ENCODE measurements at places on chromosomes 16 and 17.

- no peak for DNase-seq
These were observed 30.0 kb downstream of the WFDC1 start for GRCh38 chr16:84324434-84325262.

- no peak for DNase-seq
These were observed 7.6 kb downstream of the TBC1D16 start for GRCh38 chr17:80028030-80028429.

DNA sequence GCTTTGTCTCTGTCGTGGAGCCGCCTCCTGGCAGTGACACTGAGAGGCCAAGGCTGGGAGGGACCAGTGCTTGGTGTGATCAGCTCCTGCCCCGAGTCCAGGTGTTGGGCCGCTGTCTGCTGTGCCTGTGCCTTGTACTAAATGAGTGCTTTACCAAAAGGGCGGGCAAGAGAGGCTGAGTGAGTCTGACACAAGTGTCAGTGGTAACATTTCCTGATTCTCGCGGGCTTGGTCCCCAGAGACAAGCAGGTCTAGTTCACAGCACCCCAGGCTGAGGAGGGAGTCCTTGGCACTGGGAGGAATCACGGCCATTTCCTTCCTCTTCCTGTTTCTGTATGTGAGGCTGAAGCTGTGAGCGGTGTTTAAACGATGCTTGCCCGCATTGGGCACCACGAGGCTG lies 30.2 kb downstream of the PLD6 start:
- DNase-seq: peak; percentile 28

- DNase-seq: no peak
These were observed 4.0 kb upstream of the KAT8 start for GRCh38 chr16:31113121-31114120.

- DNase-seq: no peak
These were observed 155.3 kb downstream of the C16orf78 start for GRCh38 chr16:49528866-49529288.

GRCh38 chr17:8300627-8301242 lies 5.5 kb upstream of the SLC25A35 start:
- DNase-seq: peak; percentile 68

DNA sequence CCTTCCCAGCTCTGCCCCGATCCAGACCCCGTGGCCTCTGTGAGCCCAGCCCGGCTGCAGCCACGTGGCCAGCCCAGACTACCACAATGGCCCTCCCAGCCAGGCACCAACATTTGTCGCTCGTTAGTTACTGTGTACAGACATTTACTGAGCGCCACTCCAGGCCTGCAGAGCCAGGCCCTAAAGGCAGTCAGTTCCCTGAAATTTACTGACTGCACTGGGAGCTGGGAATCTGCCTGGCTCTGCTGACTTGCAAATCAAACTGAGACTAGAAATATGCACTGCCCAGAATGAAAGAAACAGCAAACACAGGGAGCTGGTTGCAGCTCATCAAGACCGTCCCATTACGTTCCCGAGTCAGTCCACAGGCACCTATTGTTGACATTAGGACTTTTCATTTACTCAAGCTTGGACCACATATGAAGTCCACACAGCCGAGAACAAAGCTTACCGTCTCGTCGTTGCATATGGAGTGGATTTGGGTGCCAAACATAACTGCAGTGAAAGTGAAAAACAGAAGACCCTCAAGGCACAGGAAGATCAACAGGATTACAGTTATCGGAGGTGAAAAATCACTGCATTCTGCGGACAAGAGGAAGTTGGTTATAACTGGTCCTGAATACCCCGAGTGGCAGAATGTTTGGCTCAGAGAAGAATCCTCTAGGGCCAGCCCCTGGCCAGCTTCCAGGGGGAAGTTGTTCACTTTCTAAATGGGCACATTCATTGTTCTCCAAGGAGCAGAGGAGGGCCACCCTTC lies 34.5 kb downstream of the ZDHHC7 start:
- DNase-seq: no peak

DNA sequence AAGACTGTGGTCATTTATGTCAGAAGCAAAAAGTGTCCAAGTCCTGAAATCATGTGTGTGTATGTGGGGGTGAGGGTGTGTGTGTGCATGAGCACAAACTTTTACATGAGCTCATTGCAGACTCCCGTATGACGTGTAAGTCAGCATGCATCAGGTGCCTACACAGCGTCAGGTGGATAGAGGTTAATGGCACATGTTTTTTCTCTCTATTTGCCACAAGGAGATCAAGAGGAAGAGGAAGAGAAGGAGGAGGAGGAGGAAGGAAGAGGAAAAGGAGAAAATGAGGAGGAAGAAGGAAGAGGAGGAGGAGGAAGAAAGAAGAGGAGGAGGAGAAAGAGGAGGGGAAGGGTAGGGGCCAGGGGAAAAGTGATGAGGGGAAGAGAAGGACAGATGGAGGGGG lies 178.0 kb upstream of the DYNLRB2 start:
- DNase-seq: no peak

- DNase-seq: no peak
These were observed 5.1 kb downstream of the KSR1 start for GRCh38 chr17:27461192-27461859.

GRCh38 chr17:35534576-35535093 lies 2.8 kb downstream of the SLFN12L start:
- no peak for DNase-seq

DNA sequence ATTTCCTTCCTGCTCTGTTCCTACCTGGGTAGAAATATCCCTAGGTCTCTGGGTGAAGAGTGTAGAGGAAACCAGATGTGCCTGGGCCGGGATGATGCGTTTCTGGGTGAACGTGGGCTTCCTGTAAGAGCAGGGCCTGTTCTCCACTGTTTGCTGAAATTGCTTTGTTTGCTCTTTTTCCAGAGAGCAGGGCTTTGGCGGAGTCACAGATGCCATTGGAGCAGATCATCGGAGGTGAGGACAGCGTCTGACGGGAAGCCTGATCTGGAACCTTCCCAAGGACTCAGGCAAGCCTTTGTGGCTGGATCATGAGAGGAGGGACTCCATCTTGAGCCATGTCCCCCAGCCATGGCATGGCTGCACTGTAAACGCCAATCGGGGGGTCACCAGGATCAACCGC lies 15.4 kb downstream of the DHODH start:
- DNase-seq: no peak

DNA sequence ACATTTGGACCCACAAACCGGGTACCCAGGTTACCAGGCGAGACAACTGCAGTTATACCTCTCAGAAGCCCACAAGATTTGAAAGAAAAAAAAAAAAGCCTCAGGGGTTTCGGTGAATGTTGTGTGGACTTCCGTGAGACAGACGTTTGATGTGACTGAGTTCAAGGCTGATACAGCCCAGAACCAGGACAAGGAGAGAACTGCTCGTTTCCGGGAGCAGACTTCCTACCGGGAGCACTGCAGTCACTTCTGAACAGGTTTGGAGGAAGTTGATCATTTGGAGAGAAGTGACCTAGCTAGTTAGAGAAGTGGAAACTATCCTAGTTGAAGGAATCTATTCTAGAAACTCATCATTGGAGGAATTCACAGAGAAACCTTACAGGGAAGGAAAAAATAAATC lies 847 bp downstream of the CKLF start:
- peak; percentile 5 for DNase-seq

DNA sequence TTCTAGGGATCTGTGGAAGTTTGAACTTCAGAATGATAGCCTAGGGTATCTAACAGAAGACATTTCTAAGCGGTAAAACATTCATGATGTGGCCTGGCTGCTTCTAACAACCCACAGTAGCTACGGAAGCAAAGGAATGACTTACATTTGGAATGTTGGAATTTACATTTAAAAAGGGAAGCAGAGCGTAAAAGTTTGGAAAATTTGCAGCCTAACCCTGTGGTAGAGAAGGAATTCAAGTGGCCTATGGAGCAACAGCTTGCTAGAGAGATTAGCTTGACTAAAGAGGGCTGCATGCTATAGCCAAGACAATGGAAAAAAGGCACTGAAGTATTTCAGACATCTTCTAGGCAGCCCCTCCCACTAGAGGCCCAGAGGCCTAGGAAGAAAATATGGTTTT lies 50.1 kb downstream of the HNF1B start:
- DNase-seq: no peak

DNA sequence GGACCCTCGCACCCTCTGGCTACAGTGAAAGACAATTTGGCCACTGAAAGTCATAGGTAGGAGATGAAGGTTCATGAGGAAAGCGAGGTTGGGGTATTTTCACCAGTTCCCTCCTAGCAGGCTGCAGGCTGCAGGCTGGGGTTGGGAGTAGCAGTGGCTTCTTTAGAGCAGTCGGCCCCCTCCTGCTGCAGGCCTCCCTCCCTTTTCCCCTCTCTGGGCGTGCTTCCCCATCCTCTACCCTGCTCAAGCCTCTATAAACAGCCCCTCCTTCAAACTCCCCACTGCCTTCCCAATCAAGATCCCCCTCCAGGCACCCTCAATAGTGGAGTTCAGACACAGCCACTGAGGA lies 41.8 kb downstream of the GAS7 start:
- no peak for DNase-seq

- no peak for DNase-seq
These were observed 117.6 kb upstream of the CACNG3 start for GRCh38 chr16:24138575-24138974.

DNA sequence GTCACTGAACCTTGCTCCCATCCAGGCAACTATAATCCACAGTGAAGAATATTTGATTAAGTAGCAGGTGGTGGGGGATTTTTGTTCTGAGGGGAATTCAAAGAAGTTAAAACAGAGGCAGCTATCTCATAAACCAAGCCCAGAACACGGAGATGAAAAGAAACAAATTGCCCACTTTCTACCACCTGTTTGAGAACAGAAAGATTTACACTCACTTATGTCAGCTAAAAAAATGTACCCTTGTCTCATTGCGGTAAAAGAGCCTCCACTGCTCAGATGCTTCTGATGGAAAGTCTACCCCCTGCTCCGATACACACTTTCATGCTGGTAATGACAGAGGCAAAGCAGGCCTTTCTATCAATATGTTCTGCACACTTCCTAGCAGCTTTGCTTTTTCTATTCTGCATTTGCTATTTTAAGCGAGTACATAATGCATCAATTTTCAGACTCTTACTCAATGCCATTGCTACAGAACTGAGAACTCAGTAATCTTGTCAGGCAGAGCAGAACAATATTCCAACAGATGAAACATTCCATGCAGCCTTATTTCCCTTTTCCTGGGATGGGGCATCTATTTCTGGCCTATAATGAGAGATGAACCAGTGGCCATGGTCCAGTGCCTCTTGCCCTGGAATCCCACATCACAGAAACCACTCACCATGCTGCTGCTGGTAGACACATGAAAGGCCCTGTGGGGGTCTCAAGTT lies 29.0 kb downstream of the CDK5R1 start:
- no peak for DNase-seq

- no peak for DNase-seq
These were observed 4.6 kb downstream of the PIEZO1 start for GRCh38 chr16:88780142-88781062.

GRCh38 chr17:49939318-49939717 lies 29.7 kb upstream of the DLX4 start:
- no peak for DNase-seq

GRCh38 chr17:45276031-45276430 lies 14.1 kb upstream of the SPATA32 start:
- no peak for DNase-seq

DNA sequence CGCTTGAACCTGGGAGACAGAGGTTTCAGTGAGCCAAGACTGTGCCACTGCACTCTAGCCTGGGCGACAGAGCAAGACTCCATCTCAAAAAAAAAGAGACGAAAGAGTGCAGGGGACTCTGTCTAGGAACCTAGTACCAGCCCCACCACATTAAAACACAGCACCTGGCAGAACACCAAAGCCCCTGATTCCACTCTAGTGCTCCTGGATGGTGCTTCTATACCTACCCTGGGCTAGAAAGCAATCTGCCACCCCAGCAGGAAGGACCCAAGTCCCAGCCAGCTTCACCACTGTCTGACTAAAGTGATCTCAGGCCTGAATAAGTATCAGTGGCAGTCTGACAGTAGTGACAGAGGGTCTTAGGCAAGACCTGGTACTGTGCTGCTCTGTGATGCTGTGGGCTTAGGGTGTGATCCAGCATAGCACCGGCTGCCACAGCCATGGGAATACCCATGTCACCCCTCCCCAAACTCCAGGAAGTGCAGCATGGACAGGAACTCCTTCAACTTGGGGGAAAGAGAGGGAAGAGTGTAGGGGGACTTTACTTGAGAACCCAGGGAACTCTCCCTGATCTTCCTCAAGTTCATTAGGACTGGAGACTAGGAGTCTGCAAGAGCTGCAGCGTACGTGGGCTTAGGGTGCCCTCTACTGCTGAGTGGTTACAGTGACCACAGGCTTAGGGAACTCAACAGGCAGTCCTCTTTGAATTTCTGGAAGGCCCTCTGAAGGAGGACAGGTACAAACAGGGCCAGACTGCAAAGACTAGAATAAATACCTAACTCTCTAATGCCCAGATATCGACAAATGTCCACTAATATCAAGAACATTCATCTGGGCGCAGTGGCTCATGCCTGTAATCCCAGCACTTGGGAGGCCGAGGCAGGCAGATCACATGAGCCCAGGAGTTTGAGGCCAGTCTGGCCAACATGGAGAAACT lies 30.0 kb upstream of the RNF43 start:
- peak; percentile 44 for DNase-seq

DNA sequence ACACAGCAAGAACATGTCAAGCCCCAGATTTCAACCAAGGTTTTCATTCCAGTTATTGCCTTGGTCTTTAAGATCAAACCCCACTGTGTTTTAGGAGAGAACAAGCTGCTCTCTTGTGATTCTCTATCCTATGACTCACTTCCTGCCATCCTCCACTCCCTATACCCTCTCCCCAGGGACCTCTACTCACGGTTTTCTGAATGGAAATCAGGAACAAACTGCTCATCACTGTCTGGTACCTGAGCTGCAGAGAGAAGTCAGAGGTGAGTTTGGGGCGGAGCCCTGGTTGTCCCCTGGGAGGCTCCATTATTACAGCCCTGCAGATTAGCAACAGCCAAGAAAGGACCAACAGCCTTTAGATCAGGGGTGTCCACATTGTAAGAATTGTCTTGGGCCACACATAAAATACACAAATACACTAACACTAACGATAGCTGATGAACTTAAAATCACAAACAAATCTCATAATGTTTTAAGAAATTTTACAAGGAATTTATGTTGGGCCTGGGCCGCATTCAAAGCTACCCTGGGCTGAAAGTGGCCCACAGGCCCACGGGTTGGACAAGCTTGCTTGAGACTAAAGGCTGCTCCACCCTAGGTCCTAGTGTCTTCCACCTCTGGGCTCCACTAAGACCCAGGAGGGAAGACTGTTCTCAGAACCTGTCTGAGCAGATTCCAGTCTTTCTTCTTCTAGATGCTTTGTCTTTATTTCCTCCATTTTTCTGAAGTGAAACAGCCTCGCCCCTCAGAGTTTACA lies 9.7 kb downstream of the ETV4 start:
- DNase-seq: no peak

DNA sequence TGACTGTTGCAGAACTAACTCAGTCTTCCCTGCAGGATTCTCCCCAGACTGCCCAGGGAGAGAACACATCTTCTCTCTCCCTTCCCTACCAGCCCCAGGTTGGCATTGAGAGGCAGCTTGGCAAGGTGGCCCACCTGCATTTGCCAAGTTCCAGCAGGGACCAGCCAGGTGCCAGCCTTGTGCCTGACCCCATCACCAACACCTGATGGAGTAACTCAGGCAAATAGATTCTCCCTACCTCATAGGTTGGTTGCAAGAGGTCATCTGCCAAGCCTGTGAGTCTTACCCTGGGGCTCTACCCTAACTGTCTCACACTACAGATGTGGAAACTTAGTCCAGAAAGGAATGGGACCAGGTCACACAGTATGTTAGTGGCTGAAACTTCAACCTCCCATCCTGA lies 20.4 kb downstream of the BEAN1 start:
- no peak for DNase-seq

Data from central memory CD4-positive, alpha-beta T cell (primary cell).